ENCODE measurements at places on chromosomes 4 and X.

GRCh38 chrX:152635941-152636340, 1.8 kb upstream of the GABRQ start:
- peak; percentile 59 for DNase-seq

GRCh38 chr4:158835226-158836001, 66.6 kb downstream of the FNIP2 start:
- no peak for DNase-seq

GRCh38 chr4:83013902-83014301, 3.3 kb upstream of the LIN54 start:
- no peak for DNase-seq

GRCh38 chr4:155952501-155952901, 1.2 kb downstream of the CTSO start:
- peak; percentile 61 for DNase-seq

- peak; percentile 44 for DNase-seq
Observed at GRCh38 chr4:144647095-144647561, 1.2 kb downstream of the HHIP start.
